ENCODE measurements at places on chromosomes 6 and 20.

- DNase-seq = no peak
These were observed 49.0 kb upstream of the ASF1A start for GRCh38 chr6:118844915-118845314.

GRCh38 chr6:11771473-11772048 lies 7.0 kb downstream of the ADTRP start:
- DNase-seq = no peak

GRCh38 chr20:40692240-40693011 lies 3.4 kb upstream of the MAFB start:
- DNase-seq = no peak

- no peak for DNase-seq
These were observed 161.4 kb upstream of the KCNG1 start for GRCh38 chr20:51184289-51184688.

DNA sequence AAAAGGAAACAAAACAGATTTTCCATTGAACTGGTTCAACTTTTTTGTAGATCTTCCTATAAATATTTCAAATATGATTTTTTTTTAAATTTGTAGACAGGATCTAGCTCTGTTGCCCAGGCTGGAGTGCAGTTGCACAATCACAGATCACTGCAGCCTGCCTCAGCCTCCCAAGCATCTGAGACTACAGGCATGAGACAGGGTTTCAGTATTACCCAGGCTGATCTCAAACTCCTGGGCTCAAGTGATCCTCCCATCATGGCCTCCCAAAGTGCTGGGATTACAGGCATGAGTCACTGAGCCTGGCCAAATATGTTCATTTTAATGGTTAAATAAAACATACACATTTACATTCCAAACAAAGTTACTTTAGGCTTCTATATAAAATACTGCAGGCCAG lies 33.6 kb downstream of the SAMHD1 start:
- DNase-seq = no peak

DNA sequence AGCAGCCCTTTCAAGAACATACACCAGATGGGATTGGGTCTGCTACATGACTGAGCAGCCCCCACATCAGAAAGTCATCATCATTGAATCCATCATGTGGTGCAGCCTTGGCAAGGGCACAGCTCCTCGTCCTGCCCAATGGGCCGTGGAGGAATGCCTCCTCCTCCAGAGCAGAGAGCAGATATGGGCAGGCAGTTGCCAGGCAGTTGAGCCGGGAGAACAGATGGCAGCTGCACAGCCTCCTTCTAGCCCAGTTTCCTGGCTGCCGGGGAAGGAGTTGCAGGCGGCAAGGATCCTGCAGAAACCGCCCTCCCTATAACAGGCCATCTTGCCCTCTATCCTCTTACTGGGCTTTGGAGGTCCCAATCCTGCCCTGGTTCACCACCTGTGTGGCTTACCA lies 11.9 kb upstream of the ZFAND3 start:
- no peak for DNase-seq

- DNase-seq = no peak
These were observed 83.3 kb upstream of the ID4 start for GRCh38 chr6:19753826-19754225.

GRCh38 chr6:122984393-122984792 lies 11.6 kb upstream of the CLVS2 start:
- DNase-seq = no peak

DNA sequence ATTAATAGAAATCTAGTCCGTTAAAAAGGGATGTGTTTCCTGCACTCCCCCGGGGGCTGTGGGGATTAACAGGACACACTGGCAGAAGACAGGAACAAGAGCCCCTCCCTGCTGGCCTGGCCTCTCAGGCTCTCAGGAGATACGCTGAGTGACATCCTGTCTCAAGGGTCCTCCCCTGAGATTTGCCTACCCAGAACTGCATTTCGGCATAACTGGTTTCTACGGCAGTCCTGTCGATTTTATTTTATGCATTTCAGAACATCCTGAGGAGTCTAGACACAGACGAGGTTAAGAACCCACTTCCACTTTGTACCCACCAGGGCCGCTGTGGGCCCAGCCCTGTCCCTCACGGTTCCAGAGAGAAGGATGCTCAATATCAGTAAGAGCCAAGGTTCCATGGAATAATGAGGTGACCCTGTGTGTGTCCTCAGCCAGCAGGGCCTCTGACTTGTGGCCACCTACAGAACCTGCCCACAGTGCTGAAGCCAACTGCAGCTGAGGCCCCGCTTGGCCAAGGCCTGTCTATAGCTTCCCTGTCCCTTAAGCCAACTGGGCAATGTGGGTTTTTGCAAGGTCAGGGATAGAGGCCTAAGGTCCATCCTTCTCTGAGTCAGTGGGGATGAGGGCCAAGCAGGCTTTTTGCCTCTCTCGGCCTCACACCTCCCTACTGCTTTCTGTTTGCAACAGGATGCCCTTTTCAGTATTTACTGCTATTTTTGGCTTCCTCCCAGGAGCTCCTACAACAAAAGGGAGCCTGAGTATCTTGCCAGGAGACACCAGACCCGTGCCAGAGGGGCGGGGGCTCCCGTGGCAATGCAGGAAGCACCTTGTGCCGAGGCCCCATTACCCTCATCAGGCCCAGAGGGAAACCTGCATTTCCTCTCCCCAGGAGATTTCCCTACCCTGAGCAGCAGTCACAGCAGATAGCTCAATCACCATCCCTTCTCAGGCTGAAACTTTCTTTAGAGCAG lies 14.7 kb downstream of the UQCC2 start:
- no peak for DNase-seq

GRCh38 chr6:133951227-133951626 lies 1.8 kb upstream of the TBPL1 start:
- no peak for DNase-seq

DNA sequence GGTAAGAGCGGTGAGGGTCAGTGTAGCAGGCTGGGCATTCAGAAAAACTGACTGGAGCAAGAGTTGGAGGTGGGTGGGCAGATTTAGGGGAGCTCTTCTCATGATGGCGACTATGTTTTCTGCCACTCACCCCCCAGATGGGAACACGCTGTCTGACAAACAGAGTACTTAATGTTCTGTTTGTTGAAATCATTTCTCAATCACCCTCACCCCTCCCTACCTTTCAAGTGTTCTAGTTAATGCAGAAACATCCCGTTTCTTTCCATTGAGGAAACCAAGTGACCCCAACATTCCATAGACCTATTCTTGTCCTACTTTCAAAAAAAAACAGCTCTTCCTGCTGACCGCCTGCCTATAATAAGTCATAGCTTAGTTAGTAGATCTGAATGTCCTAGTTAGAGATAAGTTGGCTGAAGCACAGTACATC lies 132.5 kb upstream of the NEDD9 start:
- no peak for DNase-seq

- no peak for DNase-seq
These were observed at the start of gene PRR18 for GRCh38 chr6:166308033-166308768. Gene PRR18 (minus strand): TSS chr6:166308392. CDS start chr6:166308142, 250 bp downstream.

GRCh38 chr6:145587334-145587733 lies 148.0 kb downstream of the EPM2A start:
- DNase-seq = no peak

- DNase-seq = no peak
These were observed 13.4 kb downstream of the ZNF335 start for GRCh38 chr20:45958593-45958992.

DNA sequence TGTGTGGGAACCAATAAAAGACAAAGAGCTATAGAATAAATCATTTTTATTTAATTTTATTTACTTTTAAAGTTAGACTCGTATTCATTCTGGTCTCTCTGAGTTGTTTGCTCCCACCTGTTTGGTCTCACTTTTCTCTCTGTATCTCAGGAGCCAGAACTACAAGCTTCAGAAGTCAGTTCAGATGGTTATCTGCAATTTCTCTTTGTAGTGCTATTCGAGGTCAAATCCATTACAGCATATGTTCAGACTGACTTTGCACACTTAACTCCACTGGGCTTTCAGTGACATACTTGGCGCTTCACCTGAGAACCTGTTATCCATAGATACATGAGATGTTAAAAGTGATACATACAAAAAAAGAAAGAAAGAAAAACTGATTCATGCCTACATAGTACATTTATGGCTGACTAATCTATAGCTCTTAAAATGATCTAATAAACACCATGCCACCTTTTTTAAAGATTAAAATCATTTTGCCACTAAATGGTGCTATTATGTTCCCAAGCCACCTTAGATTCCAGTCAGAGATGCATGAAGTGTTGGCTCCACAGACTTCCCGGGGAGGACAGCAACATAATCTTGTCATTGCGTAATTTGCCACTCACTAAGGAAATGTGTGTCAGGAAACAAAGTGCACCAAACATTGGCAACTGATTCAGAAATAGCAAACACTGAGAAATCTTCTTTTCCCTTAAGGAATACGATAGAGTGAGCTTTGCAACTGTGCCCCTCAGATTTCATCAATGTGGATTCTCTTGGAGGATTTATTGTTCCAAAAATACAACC lies 396.7 kb downstream of the HACE1 start:
- DNase-seq = no peak

DNA sequence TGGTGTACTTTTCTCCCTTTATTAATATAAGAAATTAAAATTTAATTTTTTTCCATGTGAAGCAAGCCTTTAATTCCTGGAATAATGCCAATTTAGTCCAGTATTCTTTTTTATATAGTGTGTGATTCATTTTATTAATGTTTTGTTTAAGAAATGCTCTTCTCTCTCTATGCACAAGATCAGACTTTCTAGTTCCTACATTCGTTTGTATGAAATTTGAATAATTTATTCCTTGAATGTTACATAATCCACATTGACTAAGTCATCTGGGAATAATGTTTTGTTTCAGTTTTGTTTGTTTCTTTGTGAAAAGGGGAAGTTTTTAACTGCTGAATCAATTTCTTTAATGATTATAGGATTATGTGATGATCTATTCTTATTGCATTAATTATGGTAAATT lies 181.4 kb upstream of the ID4 start:
- DNase-seq = no peak

DNA sequence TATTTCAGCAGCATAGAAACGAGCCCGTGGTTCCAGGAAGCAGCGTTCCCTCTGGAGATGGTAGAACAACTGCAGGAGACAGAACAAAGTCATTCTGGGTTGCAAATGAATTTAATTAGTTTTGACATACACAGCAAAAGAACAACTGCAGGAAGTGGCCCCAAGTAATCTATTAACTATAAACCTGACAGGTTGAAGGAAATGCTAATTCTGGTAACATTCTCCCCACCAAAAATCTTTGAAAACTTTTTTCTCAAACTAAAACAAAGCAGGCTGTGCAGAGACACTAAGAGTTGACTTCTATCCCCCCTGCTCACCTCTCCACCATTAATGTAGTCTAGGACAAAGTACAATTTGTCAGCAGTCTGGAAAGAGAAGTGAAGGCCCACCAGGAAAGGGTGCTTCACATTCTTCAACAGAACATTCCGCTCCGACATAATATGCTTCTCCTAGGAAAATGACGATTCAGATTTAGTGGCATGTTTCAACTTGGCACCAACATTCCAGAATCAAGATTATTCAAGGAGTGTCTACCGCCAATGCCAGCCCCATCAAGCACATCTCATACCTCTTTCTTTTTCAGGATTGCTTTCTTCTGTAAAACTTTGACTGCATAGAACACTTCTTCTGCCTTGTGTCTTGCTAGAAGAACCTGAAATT lies 120.4 kb upstream of the SLC2A12 start:
- no peak for DNase-seq

GRCh38 chr20:22214296-22214695 lies 370.1 kb downstream of the FOXA2 start:
- DNase-seq = no peak

- DNase-seq = no peak
These were observed 867 bp downstream of the EBF4 start for GRCh38 chr20:2693286-2694007.

GRCh38 chr6:13445744-13446115 lies 41.7 kb downstream of the GFOD1 start:
- DNase-seq = no peak

DNA sequence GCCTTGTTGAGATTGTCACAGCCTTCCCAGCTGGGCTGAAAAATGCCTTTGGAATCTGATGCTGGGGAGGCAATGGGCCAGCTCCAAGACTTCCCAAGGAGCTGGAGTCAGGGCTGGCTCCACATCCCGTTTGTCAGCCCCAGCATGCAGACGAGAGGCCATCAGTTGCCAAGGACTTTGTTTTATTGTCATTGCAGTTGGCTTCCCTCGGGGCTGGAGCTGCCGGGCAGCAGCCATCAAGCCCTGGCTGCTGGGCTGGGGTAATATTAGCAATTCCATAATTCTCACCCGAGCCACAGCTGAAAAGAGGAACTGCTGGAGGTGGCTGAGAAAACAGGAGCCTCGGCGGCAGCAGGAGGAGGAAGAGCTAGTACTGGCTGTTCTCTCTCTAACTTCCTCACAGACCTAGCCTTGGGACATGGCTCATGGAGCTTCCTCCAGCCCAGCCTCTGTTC lies 182.5 kb downstream of the CDC5L start:
- no peak for DNase-seq

DNA sequence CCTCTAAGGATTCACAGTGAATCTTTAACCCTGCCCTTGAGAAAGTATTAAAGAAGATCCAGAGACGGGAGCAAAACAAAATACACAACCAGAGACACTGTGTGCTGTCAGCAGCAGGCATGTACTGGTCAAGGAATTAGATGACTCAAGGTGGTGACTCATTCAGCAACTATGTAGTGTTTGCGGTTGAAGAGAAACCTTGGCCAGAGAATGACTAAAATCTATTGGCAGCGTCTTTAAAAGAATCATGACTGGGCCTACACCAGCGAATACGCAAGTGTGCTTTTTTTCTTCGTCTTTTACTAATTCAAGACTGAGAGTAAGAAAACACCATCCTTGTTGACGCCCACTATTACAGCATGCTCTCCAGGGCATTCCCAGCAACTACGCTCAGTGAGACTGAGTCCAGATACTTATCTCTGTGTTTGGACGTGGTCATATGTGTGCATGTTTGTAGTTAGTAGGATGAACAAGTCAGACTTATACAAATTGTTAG lies 72.4 kb upstream of the BACH2 start:
- DNase-seq = no peak

DNA sequence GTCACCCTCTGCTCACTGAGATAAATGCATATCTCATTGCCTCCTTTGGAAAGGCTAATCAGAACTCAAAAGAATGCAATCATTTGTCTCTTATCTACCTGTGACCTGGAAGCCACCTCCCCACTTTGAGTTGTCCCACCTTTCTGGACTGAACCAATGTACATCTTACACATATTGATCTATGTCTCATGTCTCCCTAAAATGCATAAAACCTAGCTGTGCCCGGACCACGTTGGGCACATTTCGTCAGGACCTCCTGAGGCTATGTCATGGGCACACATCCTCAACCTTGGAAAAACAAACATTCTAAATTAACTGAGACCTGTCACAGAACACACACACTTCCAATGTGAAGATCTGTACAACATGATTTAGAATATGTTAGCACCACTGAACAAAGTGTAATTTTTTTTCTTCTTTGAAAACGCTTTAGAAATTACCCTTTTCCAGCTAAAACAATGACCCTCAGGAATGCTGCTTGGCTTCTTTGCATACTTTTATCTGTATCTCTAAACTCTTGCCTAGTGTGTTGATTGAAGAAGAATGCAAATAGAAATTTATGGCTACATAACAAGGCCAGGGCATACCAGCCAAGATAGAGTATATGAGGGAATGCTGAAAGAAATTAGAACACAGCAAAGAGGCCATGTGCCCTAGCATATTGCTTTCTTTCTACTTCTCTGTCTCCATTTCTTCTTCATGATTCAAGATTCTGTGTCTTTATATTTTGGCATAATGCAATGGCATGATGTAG lies 84.6 kb upstream of the DST start:
- no peak for DNase-seq
